ENCODE measurements at places on chromosomes 13 and 19.

GRCh38 chr19:58581227-58582141 lies 8.3 kb upstream of the MZF1 start:
- DNase-seq, result peak; percentile 96

GRCh38 chr19:49391581-49392399 lies 3.7 kb downstream of the KASH5 start:
- DNase-seq, result peak; percentile 89

DNA sequence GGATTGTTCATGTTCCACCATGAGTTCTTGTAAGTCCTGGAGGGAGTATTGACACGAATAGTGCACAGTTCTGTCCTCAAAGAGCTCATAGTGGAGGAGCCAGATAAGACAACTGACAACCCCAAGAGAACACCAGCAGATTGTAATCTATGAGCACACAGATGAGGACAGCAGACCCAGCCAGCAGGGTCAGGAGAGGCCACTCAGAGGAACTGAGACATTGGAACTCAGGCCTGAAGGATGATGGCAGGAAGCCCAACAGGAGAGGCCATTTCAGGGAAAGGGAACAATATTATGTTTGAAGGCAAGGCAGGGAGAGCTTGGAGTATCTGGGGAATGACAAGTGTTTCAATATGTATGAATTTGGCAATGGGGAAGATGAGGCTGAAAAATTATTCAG lies 63.7 kb upstream of the IPO5 start:
- peak; percentile 25 for DNase-seq

- DNase-seq, result no peak
Measured at GRCh38 chr13:114258589-114258988, 22.8 kb upstream of the UPF3A start.

GRCh38 chr19:1288833-1289685 lies 3.4 kb downstream of the EFNA2 start:
- DNase-seq, result no peak

DNA sequence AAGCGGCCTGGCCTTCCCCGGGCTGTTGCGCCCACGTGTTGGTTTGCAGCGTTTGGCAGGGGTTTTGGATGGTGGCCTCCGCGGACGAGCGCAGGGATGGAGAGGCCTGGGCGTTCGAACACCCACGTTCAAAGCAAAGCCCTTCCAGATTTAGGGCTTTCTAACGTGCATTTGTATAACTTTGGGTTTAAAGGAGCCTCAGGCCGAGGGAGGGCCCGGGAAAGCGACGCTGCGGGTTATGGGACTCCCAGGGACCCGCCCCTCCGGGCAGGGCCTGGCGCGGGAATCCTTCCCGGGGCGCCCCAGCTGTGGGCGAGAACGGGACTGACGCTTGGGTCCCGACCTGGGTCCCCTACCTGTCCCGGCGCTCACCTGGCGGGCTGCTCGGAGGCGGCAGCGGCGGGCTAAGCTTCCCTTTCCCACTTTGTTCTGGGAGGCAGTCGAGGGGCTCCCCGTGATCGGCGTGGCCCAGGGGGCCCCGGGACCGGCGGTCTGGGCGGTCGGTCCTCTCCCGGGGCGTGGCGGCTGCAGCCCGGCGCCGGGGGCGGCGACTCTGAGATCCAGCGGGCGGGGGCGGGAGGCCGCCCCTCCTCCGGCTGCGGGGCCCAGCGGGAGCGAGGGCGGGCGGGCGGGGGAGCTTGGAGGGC lies at the start of gene FBXO17:
TSS of gene FBXO17 (minus strand) at position 529 of the 647 bp plus-strand sequence. CDS start 25,423 bp downstream, outside the sequence.
- DNase-seq, result no peak

All from hematopoietic multipotent progenitor cell treated with erythropoietin and hydrocortisone succinate and interleukin-3 and kit ligand, for 6 days (in vitro differentiated cells).